8988T (cell line): ENCODE measurements at places on chromosomes 3 and 15.

DNA sequence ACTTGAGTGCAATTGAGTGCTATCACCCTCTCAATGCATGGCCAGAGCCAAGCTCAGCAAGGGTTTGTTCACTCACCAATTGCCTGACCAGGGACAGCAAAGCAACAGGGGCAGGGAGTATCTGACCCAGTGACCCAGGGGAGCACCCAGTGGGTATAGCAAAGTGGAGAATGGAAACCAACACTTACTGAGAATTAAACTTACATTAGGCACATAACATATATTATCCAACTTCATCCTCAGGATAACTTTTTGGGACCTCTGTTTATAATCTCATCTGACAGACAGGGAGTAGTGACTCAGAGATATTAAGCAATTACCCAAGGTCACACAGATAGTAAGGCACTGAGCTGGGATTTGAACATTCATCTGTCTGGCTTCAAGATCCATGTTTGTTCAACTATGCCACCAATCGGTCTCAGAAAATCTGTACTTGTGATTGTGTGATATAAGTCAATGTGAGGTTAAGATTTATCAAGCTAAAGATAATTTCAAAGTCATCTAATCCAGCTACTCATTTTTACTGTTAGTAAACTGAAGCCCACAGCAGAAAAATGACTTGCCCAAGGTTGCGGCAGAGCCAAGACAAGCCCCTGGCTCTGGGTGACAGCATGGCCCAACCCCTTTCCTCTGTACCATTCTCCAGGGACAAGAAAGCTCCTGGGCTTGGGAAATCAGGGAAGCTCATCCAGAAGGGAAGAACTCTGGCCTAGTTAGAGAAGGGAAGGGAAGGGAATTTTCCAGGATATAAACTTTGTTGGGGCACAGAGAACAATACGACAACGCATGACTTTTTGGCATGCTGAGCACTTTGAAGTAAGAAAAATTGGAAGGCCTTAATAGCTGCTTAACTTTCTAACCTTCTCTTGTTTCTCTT is 138.0 kb upstream of the SMAD3 start:
- DNase-seq: no peak

- no peak for DNase-seq
These were observed 56.8 kb downstream of the ATP2C1 start for GRCh38 chr3:130950641-130951040.

DNA sequence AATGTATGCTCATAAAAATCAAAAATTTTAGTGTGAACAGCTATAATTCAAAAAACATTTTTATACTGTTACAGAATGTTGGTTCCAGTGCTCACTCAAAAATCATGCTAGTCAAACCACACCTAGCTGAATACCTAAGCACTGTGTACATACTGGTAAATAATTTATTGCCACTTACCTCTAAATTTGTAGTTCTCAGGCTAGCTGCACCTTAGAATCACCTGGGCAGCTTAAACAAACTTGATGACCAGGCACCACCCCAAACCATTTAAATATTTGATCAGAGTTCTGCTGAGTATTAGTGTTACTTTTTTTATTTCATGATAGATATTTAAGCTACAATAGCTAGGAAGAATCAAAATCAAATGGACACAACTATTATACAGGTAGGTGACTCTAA is 32.3 kb upstream of the TMCO5A start:
- DNase-seq: no peak

DNA sequence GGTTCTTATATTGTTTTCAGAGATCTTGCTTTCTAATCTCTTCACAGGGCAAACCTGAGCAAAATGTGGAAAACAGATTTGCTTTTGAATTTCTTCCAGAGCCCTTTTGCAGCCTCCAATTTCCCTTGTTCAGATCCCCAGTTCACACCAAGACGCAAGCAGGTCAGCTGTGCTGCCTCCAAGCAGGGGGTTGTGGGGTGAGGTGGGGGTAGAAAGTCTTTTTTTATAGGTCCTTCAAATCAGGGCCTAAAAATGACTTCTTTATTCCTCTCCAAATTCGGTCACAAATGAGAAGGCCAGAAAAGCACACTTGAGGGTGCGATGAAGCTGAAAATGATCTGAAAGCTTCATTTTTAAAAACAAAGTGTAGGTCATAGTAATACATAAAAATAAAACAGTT is 26.3 kb upstream of the AVEN start:
- no peak for DNase-seq

GRCh38 chr3:73073091-73073707 is 11.7 kb downstream of the EBLN2 start:
- no peak for DNase-seq

GRCh38 chr15:60379525-60380274 is 18.1 kb downstream of the ANXA2 start:
- DNase-seq: no peak

- no peak for DNase-seq
These were observed 1008.8 kb downstream of the ROBO2 start for GRCh38 chr3:78048698-78049097.

- no peak for DNase-seq
These were observed 109.9 kb downstream of the RPLP1 start for GRCh38 chr15:69562564-69562963.

GRCh38 chr3:36302158-36302509 is 78.2 kb upstream of the STAC start:
- no peak for DNase-seq

DNA sequence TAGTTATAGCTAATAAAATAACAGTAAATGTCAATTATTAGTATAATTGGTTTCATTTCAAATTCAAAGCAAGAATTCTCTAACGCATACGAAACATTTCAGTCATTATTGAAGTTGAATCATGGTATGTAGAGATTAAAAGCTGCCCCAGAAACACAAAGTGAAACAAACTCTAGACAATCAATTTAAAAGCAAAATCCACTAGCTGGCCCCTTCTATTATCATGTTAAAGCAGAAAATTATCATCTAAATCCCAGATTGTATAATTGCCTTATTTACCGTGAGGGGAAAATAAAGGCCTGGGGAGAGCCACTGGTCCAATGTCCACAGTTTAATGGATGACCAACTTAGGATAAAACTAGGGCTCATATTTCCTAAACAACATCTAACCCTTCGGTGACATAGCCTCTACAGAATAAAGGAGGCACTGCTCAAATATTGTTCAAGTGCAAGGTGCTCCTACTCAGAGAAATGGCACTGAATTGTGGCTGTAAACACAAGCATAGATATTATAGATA is 110.9 kb upstream of the THRB start:
- no peak for DNase-seq

DNA sequence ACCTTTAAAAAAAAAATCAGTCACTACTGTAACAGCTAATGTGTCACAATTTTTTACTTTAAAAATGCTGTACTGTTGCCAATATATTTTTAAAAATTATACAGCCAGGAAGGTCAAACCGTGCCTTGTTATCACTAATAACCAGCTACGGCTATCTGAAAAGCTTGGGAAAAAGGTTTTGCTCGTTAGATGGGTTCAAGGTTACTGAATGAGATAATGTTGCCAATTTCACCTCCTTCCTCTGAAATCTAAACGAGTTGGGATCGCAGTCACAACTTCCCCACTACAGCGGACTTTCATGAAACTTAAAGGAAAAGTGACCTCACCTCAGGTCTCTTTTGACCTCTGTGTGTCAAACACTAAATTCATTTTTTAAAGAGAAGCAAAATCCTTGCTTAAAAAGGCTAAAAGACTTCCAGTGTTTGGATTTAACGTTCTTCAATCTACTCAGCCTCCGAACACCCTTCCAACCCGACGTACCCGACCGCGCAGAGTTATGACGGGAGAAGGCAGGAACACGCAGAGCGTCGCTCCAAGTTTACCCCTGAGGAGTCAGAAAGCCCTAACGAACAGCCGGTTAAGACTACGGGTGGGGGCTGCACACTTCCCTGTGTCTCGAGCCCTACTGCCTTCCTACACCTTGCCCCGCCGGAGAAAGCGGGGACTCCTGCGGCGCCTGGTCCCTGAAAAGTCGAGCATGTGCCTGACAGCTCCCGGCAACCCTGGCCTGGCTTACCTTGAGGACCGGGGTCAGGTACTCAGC is 860 bp downstream of the ATG3 start:
- DNase-seq: no peak

- no peak for DNase-seq
These were observed 69.3 kb downstream of the RPL39L start for GRCh38 chr3:187069857-187070516.

GRCh38 chr3:124986192-124987143 is 51.9 kb upstream of the MUC13 start:
- peak; percentile 33 for DNase-seq

DNA sequence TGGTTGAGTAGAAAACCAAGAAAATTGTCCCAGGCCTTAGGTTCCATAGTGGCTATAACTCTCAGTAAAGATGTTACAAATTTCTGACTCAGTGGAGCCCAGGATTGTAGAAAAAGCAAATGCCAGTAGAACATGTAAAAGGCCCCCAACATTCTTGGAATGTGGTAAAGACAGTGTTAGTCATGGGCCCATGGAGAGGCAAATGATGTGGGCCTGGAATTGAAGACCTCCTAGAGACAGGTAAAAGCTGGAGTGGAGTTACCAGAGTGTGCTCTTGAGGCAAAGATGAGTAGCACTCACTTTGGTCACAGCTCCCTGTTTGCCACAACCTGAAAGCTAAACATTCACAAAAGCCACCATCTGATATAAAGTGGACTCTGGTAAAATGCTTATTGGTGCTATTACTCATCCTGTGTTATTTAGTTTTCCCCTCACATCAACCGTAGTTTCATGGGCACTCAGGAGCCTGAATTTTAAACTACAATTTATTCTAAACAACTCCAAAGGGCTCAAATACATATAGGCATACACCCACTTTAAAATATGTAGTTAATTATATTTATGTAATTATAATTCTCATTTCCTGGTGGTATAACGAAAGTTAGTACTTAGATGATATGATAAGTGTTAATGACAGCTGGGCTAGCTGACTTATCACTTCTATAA is 359.6 kb upstream of the NECTIN3 start:
- DNase-seq: no peak

- DNase-seq: no peak
These were observed 28.0 kb downstream of the FAM3D start for GRCh38 chr3:58638591-58638990.

DNA sequence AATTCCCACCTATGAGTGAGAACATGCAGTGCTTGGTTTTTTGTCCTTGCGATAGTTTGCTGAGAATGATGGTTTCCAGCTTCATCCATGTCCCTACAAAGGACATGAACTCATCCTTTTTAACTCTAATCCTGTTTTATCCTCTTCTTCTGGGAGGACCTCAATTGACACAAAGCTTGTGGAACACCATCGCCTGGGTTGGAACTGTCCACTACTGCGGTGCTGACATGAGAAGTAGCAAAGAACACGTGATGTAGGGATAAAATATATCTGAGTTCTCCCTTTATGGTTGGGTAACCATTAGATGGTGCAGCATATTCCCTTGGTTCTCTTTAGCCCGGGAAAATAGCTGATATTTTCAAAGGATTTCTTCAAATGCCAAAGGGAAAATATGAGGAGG is 105.3 kb upstream of the TOPAZ1 start:
- no peak for DNase-seq

DNA sequence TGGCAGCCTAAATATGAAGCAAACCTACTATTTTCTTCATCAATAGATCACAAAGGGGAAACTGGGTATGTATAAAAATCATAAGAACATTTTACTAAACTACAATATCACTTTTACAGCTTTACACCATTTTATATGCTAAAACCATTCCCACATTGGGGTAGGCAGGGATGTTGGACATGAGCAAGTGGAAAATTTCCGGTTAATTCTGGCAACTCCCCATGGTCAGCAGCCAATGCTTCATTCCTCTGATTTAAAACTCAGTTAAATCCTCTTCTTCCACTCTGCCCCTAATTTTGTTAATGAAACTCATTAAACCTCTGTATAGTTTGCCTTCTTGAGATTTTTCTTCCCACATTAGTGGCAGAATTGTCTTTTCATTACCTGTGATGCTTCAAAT is 552.5 kb upstream of the NECTIN3 start:
- no peak for DNase-seq

DNA sequence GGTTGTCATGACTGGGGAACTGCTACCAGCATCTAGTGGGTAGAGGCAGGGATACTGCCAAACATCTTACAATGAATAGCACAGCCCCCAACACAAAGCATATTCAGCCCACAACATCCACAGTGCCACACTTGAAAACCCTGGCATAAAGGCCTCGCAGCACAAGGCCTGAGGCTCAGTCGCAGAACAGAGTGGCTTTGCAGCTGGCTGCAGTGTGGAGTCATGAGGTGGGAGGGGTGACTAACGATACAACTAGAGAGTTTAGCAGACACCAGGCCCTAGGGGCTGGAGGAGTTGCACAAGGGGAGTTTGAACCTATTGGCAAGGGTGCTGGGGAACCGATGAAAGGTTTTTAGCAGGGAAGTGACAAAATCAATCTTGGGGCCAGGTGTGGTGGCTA is 32.1 kb downstream of the GRK7 start:
- DNase-seq: no peak

DNA sequence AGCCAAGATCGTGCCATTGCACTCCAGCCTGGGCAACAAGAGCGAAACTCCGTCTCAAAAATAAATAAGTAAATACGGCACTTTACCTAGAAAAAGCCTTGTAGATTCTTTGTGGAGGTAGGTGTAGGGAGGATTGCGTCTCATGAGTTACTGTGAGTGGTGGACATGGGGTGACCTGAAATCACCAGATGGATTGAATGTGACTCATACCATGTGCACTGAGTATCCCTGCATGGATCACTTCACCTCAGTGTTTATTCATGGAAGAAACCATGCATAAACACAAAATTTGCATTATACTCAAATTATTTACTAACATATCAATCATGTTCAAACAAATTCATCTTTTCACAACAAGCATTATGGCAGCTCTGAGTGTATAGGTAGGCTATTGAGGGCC is 55.9 kb downstream of the MRPS25 start:
- no peak for DNase-seq

GRCh38 chr3:27345493-27345892 is 23.7 kb downstream of the NEK10 start:
- DNase-seq: no peak

DNA sequence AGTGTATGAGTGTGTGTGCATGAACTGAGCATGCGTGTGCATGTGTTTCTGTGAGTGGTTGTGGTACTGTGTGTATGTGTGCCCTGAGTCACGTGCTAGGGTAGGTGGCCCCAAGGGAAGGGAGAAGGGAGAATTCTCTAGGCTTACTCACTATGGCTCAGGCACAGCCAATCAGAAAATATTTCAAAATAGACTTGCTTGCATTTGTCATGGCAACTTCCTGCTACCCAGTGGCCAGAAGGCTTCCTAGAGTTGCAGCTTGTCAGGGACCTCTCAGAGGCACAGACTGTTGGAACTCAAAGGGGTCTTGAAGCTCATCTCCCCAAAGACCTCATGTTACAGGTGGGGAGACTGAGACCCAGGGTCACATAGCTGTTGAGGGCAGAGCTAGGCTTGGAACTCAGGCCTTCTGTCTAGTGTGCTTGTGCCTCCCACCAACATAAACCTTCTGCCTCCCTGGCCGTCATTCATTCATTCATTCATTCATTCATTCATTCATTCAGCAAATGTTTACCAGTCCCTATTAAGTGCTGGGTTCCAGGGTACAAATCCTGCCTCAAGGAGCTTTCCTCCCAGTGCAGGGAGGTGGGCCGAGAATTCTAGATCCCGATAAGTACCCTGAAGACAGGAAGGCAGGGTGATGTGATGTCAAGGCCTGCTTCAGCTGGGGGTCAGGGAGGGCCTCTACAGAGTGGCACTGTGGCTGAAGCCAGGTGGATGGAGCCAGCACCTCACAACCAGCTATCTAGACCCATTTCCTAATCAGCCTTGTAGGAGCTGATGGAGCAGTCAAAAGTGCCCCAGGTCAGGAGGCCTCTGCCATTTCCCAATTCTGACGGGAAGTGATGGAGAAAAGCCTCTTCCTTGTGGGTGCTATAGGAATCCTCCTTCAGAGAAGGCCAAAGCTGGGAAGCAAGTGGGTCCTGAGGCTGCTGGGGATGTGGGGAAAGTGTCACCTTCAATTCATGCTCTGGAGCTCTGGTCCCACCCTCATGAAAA is 10.9 kb upstream of the RFT1 start:
- DNase-seq: no peak
